ENCODE measurements at places on chromosomes 16 and 17.

DNA sequence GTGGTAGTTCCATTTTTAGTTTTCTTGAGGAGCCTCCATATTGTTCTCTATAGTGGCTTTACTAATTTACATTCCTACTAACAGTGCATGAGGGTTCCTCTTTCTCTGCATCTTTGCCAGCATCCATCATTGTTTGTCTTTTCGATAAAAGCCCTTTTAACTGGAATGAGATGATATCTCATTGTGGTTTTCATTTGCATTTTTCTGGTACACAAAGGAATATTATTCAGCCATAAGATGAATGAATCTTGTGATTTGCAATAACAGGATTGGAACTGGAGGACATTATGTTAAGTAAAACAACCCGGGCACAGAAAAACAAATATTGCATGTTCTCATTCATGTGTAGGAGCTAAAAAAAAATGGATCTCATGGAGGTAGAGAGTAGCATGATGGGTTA is 31.6 kb downstream of the ITGAM start:
- no peak for DNase-seq

DNA sequence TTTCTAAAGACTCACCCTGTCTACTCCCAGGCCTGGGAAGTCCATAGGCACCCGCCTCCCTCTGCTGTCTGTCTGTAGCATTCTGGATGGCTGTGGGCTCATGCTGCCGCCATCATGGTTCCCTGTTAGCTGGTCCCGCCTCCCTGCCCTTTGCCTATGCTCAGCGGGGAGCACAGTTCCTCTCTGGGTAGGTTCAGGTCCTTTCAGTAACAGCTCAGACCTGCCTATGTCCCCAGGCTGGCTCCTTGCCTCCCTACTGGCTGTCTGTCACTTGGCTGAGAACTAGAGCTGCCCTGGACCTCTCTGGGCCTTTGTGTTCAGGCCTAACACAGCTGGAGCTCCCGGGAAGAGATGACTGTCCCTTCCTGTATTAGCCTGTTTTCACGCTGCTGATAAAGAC is 317.9 kb downstream of the SNX29 start:
- DNase-seq, result no peak

GRCh38 chr16:68332411-68333121 is 21.7 kb downstream of the PRMT7 start:
- DNase-seq, result no peak

GRCh38 chr17:66431910-66432309 is 129.5 kb downstream of the PRKCA start:
- peak; percentile 93 for DNase-seq

DNA sequence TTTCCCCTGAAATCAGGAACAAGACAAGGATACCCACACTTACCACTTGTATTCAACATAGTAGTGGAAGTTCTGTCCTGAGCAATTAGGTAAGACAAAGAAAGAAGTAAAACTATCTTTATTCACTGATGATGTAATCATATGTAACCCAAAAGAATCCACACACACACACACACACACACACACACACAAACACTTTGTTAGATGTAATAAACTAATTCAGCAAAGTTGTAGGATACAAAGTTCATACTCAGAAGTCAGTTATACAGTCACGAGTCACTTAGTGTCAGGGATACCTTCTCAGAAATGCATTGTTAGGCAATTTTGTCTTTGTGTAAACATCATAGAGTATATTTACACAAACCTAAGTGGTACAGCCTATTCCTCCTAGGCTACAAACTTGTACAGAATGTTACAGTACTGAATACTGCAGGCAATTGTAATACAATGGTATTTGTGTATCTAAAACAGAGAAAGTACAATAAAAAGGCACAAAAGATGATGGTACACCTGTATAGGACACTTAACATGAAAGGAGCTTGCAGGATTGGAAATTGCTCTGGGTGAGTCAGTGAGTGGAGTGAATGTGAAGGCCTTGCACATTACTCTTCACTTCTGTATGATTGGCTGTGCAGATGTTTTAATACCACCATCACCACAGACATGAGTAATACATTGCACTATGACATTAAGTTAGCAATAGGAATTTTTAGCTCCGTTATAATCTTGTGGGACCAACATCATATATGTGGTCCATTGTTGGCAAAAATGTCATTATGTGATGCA is 370.1 kb downstream of the ZFHX3 start:
- peak; percentile 10 for DNase-seq

DNA sequence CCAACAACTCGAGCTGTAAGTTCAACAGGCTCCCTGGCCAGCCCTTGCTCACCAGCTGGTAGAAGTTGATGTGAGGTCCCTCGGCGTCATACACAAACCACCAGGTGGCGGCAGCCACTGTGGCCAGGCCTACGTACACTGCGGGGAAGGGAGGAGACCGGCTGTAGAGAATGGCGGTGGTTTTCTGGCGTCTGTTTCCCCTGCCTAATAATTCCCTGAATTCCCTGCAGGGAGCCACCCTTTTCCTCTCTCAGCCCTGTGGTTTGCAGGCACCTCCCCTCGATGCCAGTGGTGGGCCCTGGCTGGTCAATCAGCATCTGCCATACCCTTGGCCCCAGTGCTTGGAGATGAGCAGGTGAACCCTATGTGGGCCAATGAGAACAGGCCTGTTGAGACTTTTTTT is 18.9 kb upstream of the P2RX1 start:
- peak; percentile 77 for DNase-seq

GRCh38 chr17:47220531-47220999 is 11.4 kb downstream of the MYL4 start:
- DNase-seq, result no peak

GRCh38 chr17:59746849-59747445 is 39.5 kb downstream of the VMP1 start:
- DNase-seq, result peak; percentile 77

DNA sequence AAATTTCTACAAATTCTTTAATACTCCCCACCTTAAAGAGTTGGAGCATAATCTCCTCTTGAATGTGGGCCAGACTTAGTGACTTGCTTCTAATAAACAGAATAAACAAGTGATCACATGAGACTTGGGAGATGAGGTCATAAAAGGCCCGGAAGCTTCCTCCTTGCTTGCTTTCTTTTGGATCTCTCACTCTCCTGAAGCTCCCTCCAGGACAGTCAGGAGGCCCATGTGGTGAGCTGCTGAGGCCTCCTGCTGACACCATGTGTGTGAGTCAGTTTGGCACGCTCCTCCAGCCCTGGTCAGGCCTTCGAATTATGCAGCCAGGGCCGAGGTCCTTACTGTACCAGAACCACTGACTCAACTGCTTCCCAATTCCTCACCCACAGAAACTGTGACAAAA is 53.2 kb downstream of the NDEL1 start:
- DNase-seq, result peak; percentile 27

- DNase-seq, result no peak
Measured at GRCh38 chr16:78415013-78415412, 315.6 kb downstream of the WWOX start.

DNA sequence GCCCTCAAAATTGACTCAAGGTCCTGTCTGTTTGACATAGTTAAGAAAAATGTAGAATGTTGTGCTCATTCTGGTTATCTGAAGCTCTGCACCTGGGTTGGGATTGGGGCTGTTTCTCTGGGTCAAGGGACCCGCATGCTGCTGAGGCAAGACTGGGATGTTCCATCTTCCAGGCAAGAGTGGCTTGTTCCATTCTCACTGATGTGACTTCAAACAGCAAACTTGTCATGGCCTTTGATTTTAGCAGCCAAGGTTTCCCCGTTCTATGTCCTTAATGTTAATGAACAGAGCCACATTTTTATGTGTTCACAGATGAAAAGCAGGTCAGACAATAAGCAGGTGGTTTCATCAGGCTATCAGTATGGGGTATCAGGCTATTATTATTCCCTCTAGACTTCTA is 25.7 kb downstream of the ST6GALNAC1 start:
- DNase-seq, result no peak

- no peak for DNase-seq
Measured at GRCh38 chr17:80109066-80109660, 7.8 kb downstream of the GAA start.

DNA sequence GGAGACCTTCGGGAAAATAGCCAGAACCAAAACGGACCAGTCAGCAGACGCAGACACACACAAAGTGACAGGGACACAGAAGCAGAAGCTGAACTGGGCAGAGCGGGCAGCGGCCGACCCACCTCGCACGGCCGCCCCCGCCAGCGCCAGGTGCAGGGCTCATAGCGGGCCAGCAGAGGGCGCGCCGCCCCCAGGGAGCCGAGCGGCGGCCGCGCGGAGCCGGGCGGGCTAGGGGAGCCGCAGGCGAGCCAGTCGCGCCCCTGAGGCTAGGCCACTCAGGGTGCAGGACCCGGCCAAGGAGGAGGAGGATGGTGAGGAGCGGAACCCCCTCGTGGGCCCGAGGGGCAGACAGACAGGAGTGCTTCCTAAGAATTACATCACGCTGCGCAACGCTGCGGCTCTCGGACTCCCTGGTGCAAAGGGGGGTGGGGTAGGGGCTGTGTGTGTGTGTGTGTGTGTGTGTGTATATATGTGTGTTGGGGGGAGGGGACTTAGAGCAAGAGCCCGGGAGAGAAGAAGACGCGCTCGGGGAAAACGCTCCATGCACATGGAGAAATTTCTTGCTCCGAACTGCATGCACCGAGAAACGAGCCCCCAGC is 913 bp upstream of the NOG start:
- DNase-seq, result peak; percentile 81

DNA sequence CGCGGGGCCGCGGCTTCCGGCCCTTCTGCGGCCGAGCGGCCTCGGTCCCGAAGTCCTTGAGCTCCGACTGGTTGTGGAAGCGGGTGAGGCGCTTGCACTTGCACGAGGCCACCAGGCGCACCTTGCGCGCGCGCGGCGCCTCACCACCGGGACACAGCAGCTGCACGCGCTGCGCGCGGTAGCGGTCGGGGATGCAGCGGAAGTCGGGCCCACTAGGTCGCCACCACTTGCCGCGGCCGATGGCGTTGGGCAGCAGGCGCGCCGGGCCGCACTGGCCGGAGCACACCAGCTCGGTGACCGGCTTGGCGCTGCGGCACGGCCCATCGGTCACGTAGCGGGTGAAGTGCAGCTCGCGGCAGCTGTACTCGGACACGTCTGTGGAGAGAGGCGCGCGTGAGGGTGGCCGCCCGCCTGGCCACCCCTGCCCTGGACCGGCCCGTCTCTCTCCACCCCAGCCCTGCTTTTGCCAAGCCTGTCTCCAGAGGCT is 3.2 kb downstream of the SOST start:
- DNase-seq, result peak; percentile 29

DNA sequence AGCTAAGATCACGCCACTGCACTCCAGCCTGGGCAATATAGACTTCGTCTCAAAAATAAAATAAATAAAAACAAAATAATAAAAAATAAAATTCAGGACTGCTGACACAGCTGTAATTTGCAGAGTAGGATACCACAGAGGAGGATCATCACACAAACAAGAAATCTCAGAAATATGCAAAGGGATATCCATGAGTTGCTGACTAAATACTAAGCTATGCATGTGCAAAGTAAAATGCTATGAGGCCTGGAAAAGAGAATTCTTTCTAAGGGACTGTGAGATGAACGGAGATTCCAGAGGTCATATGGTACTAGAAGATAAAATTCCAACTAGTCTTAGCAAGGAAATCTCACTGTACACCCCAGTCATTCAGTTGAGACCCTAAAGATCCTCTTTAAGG is 74.8 kb downstream of the SLC39A11 start:
- DNase-seq, result peak; percentile 37
